ENCODE measurements at places on chromosomes 12 and 14. TPM values are rescaled to one million over a fixed set of nuclear protein-coding genes. Genes with fewer than 3 reads are reported as not detected.

- DNase-seq = no peak
These were observed 127.1 kb downstream of the SUDS3 start for GRCh38 chr12:118503476-118503875.

TEAD4 gene
- total RNA-seq = 13.4 TPM

DNA sequence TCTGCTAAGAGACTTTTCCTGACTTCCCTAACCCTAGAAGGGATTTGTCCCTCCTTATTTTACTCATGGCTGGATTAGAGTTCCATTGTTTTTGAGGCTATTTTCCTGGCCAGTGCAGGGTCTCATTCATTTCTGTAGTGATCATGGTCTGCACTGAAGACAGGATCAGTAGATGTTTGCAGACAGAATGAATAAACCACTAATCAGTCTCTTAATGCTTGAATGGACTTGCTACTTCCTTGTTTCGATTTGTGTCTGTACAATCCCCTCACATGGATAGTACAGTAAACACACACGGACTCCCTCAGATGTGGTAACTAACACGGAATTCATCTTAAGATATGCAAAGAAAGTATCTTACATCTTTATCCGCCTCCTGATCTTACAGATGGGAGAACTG is 102.6 kb upstream of the PRB2 start:
- no peak for DNase-seq

ACOT4 gene
- 0.97 TPM for total RNA-seq

DNA sequence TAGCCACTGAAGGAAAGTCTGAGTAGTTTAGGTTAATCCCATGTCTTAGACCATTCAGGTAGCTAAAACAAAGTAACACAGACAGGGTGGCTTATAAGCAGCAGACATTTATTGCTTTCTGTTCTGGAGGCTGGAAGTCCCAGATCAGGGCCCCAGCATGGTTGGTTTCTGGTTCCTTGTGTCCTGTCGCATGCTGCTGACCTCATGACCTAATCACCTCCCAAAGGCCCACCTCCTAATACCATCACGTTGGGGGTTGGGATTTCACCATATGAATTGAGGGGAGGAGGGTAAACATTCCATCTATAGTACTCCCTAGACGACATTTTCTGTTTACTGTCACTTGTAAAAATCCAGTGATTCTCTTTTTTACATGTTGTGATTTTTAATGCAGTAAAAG is 148.6 kb downstream of the FBXL14 start:
- DNase-seq = no peak

GRCh38 chr14:96162741-96163140 is 41.9 kb upstream of the BDKRB2 start:
- DNase-seq = no peak

DNA sequence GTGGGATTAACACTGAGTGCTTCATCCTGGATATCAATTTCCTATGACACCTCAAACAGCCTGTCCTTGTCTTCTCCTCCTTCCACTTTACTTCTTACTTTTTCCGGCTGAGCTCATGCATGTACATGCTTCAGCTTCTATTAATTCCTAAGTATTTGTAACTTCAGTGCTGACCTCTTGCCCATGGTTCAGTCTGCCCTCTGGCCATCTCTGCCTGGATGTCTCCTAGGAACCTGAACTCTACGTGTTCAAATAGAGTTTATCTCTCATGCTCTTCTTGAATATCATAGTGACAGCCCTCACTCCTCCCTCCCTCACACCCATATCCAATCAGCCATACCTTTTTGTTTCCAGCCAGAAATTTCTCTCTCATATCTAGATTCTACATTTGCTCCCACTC is 141.6 kb downstream of the ATP23 start:
- DNase-seq = no peak

PCED1B gene
- total RNA-seq = 0.89 TPM

TPH2 gene
- not detected for total RNA-seq

GRCh38 chr12:43131301-43131700 is 420.7 kb downstream of the ADAMTS20 start:
- no peak for DNase-seq

- DNase-seq = no peak
These were observed 19.2 kb downstream of the SLC2A14 start for GRCh38 chr12:7853557-7853956.

- DNase-seq = no peak
These were observed 125.2 kb upstream of the CCDC196 start for GRCh38 chr14:66361013-66361412.

OAS1 gene
- total RNA-seq = 6.1 TPM

GRCh38 chr12:109767456-109767855 is 53.8 kb downstream of the FAM222A start:
- no peak for DNase-seq

GRCh38 chr14:91388551-91388975 is 29.1 kb downstream of the CCDC88C start:
- no peak for DNase-seq

- no peak for DNase-seq
These were observed 1052.9 kb downstream of the GALC start for GRCh38 chr14:86940106-86940505.

SCN8A gene
- total RNA-seq = 0.24 TPM

DNA sequence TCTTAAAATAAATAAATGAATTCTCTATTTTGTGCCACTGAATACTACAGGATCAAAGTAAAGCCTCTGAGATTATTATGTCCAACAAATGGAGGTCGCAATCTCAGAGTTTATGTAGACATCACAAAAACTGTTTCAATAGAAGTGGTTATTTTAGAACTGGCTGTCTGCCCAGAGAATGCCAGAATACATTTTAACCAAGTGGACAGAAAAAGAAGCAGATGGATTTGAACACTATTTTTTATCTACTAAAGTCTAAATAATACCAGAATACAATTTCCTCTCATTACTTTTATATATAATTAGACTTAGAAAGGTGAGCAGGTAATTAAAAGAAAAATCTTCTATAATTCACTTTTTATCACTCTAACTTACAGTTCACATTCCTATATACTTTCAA is 118.3 kb downstream of the MED13L start:
- DNase-seq = no peak

DNA sequence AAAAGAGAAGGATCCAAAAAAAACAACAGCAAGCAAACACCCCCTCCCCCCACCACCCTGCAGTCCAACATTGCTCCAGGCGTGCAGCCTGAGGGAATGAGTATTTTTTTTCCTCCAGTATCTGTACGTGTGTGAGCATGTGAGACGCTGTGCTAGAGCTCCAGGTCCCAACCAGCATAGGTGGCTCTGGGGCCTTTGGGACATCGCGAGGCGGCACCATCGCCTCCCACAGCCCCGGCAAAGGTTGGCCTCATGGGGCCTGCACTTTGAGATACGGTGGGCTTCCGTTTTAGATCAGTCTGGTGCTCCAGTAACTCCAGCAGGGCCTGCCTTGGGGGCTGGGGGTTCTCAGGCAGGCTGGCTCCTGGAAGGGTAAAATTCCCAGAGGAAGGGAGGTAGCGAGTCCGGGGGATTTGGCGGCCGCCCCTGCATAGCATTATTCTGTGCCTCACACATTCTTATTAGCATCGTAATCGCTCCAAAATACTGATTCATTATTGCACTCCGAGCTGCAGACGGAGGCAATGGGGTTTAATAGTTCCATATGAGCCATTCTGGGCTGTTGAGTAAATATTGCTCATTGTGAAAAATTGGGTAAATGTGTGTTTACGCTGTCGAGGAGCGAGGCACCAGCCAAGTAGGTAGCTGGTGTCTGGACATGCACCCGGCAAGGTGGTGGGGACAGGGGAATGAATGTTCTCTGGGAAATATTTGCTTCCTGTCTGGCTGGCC is 143.1 kb upstream of the MYL2 start:
- DNase-seq = no peak

DNA sequence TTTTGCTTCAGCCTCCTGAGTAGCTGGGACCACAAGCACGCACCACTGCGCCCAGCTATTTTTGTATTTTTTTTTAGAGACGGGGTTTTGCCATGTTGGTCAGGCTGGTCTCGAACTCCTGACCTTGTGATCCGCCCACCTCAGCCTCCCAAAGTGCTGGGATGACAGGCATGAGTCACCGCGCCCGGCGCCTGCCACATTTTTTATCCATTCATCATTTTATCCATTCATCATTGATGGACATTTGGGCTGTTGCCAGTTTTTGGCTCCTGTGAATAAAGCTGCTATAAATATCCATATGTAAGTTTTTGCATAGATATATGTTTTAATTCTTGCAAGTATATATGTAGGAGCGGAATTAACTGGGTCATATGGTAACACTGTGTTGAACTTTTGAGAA is 79.5 kb downstream of the DAAM1 start:
- no peak for DNase-seq

DNA sequence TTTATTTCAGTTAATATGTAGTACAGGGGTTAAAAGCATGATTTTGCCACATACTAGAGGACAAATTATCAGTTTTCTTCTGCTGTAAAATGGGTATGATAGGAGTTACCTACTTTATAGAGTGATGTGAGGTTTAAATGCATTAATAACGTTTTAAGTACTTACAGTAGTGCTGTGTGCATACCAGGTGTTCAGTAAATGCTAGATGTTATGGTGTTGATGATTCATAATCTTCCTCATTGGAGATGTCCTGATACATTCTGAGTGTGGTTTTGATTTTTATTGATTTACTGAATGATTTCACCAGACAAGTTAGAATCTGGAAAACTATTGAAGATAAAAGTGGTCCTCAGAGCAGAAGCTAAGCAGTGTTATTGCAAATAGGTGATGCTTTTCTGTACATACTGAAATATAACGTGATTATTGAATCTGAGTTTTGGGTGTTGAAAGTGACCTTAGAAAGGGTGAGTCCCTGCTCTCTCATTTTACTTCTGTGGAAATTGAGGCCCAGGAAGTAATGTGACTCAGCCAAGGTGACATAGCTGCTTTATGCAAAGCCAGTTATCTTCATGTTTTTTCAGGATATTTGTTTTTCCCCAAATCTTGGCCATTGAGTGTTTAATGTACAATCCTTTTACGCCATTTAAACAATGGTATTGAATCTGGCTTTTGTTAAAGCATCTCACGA is 54.7 kb downstream of the VRK1 start:
- no peak for DNase-seq

- no peak for DNase-seq
These were observed 28.8 kb downstream of the CLMN start for GRCh38 chr14:95290871-95291431.

MDGA2 gene
- total RNA-seq = not detected

EFCAB11 gene
- total RNA-seq = 3.5 TPM

- no peak for DNase-seq
These were observed 5.6 kb downstream of the AGAP2 start for GRCh38 chr12:57732726-57733593.

- no peak for DNase-seq
These were observed 22.4 kb upstream of the TAS2R42 start for GRCh38 chr12:11209113-11209512.

DNA sequence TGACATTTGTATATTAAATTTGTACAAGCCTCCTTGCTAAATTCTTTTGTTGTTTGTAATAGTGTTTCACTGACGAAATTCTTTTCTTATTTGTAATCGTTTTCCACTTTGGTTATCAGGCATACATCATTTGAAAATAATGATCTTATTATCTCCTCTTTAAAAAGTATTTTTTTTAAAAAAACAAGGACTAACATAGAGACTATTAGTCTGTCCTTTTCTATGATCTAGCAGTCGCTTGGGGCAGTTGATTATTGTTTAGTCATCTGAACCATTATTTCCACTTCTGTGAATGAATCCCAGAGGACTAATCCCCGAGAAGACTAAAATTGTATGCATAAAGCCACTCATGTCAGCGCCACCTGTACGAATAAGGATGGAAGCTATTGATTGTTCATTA is 11.5 kb downstream of the ADGRD1 start:
- DNase-seq = no peak
